Aorta (tissue), 5 donors: ENCODE measurements at places on chromosomes 7 and 10. TPM values are rescaled to one million over a fixed set of nuclear protein-coding genes. Genes with fewer than 3 reads are reported as not detected.

GRCh38 chr10:72322280-72323058 is 32.2 kb downstream of the DNAJB12 start:
- no peaks in the 10 kb centered on the region for H3K4me1 ChIP-seq
- no peaks in the 10 kb centered on the region for H3K27me3 ChIP-seq
- H3K4me3 ChIP-seq = no peak overlapping the region
- H3K36me3 ChIP-seq = no peaks in the 10 kb centered on the region

DNA sequence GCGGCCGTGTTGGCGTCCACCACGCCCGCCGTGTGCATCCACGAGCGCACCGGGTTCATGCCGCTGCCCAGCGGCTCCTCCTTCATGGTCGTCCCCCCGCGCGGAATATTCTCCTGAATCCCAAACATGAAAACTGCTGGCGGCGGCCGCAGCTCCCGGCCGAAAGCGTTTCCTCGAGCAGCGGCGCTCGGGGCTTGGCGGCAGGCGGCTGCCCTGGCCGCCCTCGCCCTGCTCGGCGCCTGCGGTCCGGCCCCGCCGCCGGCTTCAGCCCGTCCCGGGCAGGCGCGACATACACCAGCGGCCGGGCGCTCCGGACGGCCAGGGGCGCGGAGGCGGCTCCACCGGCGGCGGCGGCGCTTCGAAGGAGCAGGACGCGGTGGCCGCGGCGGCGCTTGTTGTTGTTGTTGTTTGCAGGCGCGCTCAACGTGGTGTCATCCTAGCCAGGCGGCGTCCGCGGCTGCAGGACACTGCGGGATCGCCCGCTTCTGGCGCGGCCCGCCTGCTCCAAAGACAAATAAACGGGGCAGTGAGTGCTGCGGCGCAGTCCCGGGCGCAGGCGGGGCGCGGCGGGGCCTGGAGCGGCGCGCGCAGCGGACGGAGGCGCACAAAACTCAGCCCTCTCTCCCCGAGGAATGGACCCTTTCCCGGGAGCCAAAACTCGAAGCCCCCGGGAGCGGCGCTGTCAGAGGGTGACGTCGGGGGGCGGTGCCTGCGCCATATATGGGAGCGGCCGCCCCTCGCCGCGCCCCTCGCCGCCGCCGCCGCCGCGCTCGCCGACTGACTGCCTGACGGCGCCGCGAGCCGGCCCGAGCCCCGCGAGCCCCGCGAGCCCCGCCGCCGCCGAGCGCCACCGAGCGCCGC is at the start of gene EBF3:
Gene EBF3, minus strand, starts transcription at position 634 of the 861 bp plus-strand sequence. Its CDS starts 506 bp downstream, at position 128.
- peak; percentile 82 for DNase-seq
- no peaks in the 10 kb centered on the region for H3K36me3 ChIP-seq
- H3K4me3 ChIP-seq = peak within 1 kb of the TSS; percentile 67

- H3K27me3 ChIP-seq = no peaks in the 10 kb centered on the region
- no peaks in the 10 kb centered on the region for H3K36me3 ChIP-seq
- peak overlapping the region; percentile 99 for H3K4me3 ChIP-seq
- peaks cover 3% of the 10 kb centered on the region for H3K4me1 ChIP-seq
- peak overlapping the region; percentile 39 for H3K27ac ChIP-seq
These were observed 1.4 kb downstream of the OTUD1 start for GRCh38 chr10:23439961-23440889.

GRCh38 chr7:106346678-106347217 is 62.0 kb upstream of the NAMPT start:
- no peaks in the 10 kb centered on the region for H3K27me3 ChIP-seq
- no peaks in the 10 kb centered on the region for H3K36me3 ChIP-seq
- no peak overlapping the region for H3K4me3 ChIP-seq
- DNase-seq = no peak

- H3K27me3 ChIP-seq = no peaks in the 10 kb centered on the region
- no peaks in the 10 kb centered on the region for H3K4me1 ChIP-seq
- no peaks in the 10 kb centered on the region for H3K36me3 ChIP-seq
These were observed 84.9 kb downstream of the GPAM start for GRCh38 chr10:112098682-112099081.

The TWIST1 gene
- 8.5 TPM for total RNA-seq

The TMEM273 gene
- 44.7 TPM for total RNA-seq

The JAKMIP3 gene
- total RNA-seq = 0.99 TPM
